ENCODE measurements at places on chromosomes 3 and 15.

- DNase-seq: no peak
These were observed 52.2 kb upstream of the FXR1 start for GRCh38 chr3:180860180-180860858.

- DNase-seq: no peak
These were observed 51.2 kb downstream of the EPHA6 start for GRCh38 chr3:96865605-96866004.

- DNase-seq: no peak
These were observed 91.5 kb upstream of the TBC1D5 start for GRCh38 chr3:17833786-17834559.

DNA sequence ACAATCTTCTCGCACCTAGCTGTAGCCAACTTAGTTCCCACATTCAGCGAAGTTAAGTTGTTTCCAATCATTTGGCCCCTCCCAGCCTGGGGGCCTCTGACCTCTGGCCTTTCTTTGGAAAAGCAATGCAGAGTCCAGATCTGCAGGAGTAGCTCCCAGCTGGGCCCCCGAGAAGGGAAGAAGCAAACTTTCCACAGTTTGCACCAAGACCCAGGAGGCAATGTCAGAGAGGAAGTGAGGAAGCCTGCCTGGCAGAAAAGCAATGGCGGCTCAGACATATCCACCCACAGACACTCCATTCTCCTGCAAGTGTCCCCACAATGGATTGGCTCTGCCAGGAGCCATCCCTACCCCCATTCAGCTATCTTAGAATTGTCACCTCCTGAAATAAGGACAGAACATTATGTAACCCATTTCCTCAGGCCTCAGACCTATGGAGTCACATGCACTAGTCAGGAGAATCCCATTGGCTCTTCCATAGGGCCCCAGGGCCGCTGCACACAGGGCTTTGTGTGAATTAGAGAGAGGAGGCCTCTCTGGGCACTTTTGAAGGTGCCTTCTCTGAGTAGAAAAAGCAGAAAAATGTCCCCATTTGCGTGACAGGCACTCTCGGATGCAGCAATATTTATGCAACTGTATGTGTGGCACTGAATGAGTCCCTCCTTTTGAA, 3.0 kb upstream of the BUB1B start:
- no peak for DNase-seq
